Thoracic aorta (tissue), 2 donors: ENCODE measurements at places on chromosomes 16 and 17.

DNA sequence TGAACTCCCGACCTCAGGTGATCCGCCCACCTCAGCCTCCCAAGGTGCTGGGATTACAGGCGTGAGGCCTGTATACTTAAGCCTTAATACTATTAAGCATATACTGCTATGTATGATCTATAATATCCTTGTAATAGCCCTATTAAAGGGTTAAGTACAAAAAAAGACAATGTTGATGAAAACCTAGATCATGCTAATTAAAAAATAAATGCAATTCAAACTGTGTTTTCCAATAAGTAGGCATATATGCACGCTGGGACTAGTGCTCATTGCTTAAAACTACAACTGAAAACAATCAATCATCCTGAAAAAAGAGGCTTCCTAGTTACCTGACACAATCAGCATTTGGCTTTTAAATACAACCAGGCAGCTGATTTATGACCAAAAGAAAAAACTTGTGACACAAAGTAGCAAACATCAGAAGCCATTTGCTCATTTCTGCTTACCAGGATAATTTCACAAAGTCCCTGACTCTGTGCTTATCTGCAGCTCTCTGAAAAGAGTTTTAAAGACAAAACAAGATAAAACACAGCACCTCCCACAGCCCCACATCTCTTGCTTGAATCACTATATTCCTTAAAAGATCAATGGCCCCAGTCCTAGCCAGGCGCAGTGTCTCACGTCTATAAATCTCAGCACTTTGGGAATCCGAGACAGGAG lies 11.1 kb downstream of the ZNF385C start:
- H3K36me3 ChIP-seq, result no peaks in the 10 kb centered on the region
- H3K27ac ChIP-seq, result no peak overlapping the region
- no peak for DNase-seq
- H3K27me3 ChIP-seq, result no peaks in the 10 kb centered on the region

- DNase-seq, result no peak
- peak overlapping the region; percentile 99 for H3K27ac ChIP-seq
- H3K4me3 ChIP-seq, result peak overlapping the region; percentile 99
- peaks cover 23% of the 10 kb centered on the region for H3K36me3 ChIP-seq
- H3K27me3 ChIP-seq, result no peaks in the 10 kb centered on the region
Observed at GRCh38 chr17:81514739-81515529, 2.3 kb upstream of the ACTG1 start.

- H3K27ac ChIP-seq, result no peak within 1 kb of the TSS
- H3K4me1 ChIP-seq, result no peaks in the 10 kb centered on the region
- no peak within 1 kb of the TSS for H3K4me3 ChIP-seq
- no peaks in the 10 kb centered on the region for H3K27me3 ChIP-seq
Observed at GRCh38 chr16:760545-761343, at the start of gene MSLN. Gene MSLN (plus strand): TSS chr16:760734. CDS start chr16:762681, 1,947 bp downstream.

GRCh38 chr17:75428543-75429469 lies 23.3 kb upstream of the GRB2 start:
- peaks cover 18% of the 10 kb centered on the region for H3K4me1 ChIP-seq
- no peaks in the 10 kb centered on the region for H3K27me3 ChIP-seq
- H3K27ac ChIP-seq, result peak overlapping the region; percentile 90
- peak; percentile 45 for DNase-seq
- no peaks in the 10 kb centered on the region for H3K36me3 ChIP-seq

DNA sequence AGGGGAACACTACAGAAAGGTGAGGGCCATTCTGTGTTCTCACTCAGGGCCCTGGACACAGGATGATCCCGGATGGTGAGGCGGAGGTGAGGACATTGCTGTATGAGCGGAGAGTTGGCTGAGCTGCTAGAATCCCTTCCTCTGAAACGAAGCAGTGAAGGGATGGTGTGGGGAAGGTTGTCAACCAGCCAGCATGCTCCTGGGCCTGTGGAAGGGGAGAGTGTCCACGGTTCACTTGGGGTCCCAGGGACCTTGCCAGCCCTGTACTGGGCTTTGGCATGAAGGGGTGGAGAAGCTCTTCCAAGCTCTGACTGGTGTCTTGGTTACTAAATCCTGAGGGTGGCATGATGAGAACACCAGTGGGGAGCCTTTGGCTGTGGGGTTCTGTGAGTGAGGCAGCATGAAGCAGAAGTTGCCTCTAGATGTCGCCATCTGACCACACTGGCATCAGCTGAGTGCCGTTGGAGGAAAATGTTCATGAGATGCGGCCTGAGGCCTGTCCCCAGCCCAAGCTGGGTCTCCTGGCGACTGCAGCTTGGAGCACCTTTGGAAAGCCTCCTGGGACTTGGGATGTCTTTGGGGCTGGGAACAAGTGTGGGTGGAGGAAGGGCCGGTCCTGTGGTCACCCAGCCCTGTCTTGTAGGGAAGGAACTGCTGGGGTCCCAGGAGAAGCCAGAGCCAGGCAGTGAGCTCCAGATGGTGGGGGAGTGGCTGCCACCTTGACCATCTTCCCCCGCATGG lies 14.8 kb downstream of the PDP2 start:
- no peaks in the 10 kb centered on the region for H3K36me3 ChIP-seq
- no peak overlapping the region for H3K27ac ChIP-seq
- no peaks in the 10 kb centered on the region for H3K27me3 ChIP-seq
- no peak overlapping the region for H3K4me3 ChIP-seq
- no peak for DNase-seq

DNA sequence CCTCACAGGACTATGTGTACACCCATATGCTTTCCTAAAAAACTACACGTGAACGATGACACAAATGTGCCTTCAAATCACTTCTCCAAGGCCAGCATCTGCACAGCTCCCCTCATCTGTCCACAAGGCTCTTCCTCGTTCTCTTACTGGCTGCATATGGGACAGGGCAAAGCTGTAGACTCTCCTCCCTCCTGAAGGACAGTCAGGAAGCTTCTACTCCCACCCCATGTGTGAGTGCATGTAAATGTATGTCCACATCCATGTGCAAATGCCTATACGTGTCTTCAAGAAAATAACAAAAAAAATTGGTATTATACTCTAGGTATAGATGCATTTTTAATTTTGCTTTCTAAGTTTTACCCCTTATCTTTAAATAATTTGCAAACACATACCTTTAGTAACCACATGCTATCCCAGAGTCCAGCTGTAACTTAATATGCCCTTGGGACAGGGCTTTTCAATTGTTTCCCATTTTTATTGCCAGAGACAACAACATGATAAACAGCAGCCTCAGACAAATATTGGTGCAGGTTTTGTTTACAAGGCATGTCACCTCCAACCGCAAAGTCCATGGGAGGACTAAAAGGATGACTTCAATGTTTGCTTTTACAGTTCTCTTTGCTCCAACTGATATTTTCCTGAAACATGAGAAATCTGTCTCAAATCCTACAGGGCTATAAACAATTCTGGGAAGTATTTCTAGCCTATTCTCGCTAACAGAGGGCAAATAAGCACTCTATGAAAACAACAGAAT lies 31.6 kb upstream of the FAAP100 start:
- no peak for DNase-seq
- H3K4me3 ChIP-seq, result no peak overlapping the region
- H3K27ac ChIP-seq, result no peak overlapping the region

DNA sequence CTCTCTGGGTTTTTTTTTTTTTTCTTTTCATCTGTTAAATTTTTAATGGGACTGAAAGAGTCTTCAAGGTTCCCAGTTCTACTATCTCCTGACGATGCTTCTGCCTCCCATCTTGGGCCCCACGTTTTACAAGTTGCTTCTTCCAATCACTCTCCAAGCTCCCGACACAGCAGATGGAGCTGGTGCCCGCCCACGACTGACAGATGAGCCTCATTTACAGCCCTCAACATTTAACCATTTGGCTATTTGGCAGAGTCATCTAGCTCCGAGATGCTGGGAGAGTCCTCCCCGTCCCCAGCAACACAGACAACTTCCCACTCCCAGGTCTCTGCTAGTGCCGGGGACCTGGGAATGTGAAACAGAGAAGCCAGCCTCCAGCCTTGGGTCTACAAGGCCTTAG lies 276.9 kb downstream of the SHISA9 start:
- no peak overlapping the region for H3K27ac ChIP-seq
- H3K4me1 ChIP-seq, result no peaks in the 10 kb centered on the region
- no peak overlapping the region for H3K4me3 ChIP-seq
- no peaks in the 10 kb centered on the region for H3K27me3 ChIP-seq

DNA sequence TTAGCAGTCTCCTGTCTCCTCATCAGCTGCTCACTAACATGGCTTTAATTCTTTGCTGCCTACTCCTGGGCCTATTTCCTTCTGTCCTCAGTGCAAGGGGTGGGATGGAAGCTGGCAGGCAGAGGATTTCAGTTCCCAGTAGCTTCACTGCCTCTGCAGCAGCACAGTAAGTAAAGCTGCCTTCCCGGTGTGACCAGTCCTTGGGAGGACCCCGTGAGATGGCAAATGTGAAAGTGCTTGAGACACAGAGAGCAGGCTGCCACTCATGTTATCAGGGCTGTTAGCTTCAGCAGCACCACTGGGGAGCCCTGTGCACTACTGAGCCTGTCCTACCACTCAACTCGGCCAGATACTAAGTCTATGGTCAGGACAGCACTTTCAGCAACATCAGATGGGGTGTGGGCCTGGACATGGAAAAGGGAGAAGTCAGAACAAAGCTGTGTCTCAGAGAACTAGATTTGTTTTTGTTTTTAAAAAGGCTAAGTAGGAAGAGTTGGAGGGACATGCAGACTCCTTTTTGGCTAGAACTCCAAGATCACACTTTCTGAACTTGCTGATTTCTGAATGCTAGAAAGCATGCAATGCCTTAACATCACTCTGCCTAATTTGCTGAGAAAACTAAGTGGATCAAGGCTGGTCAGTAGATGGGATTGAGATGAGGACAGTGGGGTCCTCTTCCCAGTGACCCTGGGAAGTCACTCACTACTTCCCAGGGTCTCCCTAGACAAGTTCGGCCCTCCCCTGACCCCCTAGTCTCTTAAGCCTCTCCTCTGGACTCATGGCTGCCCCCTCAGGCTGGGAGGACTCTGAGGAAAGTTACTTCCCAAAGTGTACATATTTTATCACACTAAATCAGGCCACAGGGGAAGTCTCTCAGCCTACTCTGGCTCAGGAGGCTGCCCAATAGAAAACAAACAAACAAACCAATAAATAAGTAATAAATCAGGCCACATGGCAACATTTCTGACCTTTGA lies 1.1 kb downstream of the ACSF2 start:
- H3K4me1 ChIP-seq, result peaks cover 27% of the 10 kb centered on the region
- peak overlapping the region; percentile 88 for H3K4me3 ChIP-seq
- H3K27me3 ChIP-seq, result no peaks in the 10 kb centered on the region

DNA sequence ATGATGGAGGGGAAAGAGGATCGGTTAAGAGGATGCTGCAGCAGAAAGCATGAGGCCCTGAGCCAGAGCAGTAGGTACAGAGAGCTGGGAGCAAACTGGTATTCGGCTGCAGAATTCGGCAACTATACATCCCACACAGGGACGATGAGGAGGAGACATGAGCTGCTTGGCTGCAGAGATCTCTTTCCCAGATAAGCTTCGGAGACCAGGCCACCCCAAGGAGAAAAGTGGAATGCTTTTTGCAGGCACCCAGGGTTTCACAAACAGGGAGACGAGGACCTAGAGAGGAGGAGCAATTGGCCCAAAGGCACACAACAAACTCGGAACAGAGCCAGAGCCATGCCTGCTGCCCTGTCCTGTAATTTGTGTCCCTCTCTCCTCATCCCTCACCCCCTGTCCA lies 62.0 kb downstream of the TMEM132E start:
- no peak overlapping the region for H3K27ac ChIP-seq
- H3K4me3 ChIP-seq, result no peak overlapping the region
- H3K36me3 ChIP-seq, result no peaks in the 10 kb centered on the region
- DNase-seq, result no peak
- H3K27me3 ChIP-seq, result no peaks in the 10 kb centered on the region

DNA sequence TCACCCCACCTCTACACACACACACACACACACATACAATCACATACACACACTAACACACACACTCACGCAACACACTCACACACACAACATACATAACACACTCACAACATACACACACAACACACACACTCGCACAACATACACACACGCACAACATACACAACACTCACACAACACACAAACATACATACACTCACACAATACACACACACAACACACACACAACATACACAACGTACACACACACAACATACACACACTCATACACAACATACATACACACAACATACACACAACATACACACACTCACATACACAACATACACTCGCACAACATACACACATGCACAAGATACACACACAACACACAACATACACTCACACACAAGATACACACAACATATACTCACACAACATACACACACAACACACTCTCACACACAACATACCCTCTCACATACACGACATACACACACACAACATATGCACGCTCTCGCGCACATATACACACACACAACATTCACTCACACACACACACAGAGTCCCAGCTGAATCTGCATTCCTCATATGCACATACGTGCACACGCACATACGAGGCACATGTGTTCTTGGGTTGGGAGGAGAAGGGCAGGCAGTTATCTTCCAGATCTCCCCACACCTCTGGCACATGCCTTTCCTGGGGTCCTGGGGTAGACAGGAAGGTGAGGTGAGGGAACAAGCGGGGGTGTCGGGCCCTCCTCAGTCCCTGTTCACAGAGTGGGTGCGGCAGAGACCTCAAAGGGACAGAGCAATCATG lies 1.1 kb downstream of the ASGR2 start:
- H3K4me3 ChIP-seq, result no peak overlapping the region
- no peaks in the 10 kb centered on the region for H3K36me3 ChIP-seq
- no peaks in the 10 kb centered on the region for H3K27me3 ChIP-seq

GRCh38 chr17:50144845-50145531 lies 5.5 kb downstream of the PPP1R9B start:
- peaks cover 51% of the 10 kb centered on the region for H3K4me1 ChIP-seq
- H3K27ac ChIP-seq, result peak overlapping the region; percentile 90
- no peaks in the 10 kb centered on the region for H3K27me3 ChIP-seq
- H3K36me3 ChIP-seq, result peaks cover 44% of the 10 kb centered on the region
- peak overlapping the region; percentile 96 for H3K4me3 ChIP-seq
- DNase-seq, result no peak

DNA sequence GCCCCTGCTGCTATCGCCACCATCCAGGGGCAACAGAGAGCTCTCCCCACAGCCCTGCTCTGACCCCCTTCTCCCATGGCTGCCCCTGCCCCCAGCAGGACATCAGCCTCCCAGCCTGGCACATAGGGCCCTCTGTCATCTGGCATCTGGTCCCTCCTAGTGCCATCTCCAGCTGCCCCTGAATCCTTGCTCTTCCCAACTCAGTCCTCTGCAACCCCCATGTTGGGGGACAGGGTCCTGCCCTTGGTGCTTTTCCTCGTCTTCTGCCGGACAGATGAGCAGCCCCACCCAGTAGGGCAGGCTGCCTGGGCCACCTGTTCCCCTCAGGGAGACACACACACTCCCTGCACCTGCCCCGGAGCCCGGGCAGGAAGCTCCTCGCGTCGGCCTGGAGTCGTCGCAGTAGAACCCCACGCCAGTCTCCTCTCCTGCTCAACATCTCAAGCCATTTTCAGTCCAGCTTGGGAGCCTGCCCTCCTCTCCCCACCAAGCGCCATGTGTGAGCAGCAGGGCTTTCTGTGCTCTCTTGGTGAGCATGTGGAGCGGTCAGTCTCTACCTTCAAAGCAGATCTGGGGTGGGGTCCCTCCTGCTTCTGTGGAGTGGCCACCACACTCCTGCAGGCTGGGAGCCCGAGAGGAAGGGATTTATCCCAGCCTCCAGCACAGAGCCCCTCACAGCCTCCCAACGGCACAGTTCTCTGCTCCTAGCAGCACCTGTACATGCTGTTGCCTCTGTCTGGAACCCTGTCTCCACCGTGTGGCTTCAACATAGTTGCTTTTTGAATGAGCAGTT lies 28.2 kb downstream of the TNFRSF13B start:
- no peaks in the 10 kb centered on the region for H3K36me3 ChIP-seq
- H3K4me3 ChIP-seq, result no peak overlapping the region
- no peak overlapping the region for H3K27ac ChIP-seq
- no peak for DNase-seq

- no peaks in the 10 kb centered on the region for H3K36me3 ChIP-seq
- H3K27me3 ChIP-seq, result no peaks in the 10 kb centered on the region
- H3K4me3 ChIP-seq, result peak within 1 kb of the TSS; percentile 80
- peak; percentile 47 for DNase-seq
Observed at GRCh38 chr17:3723556-3724377, at the start of gene HASPIN. Gene HASPIN (plus strand): TSS chr17:3723903. CDS start chr17:3723936, 33 bp downstream.

GRCh38 chr17:57121308-57122042 lies 36.4 kb downstream of the AKAP1 start:
- H3K27me3 ChIP-seq, result no peaks in the 10 kb centered on the region
